ENCODE measurements at places on chromosomes 5 and 9.

DNA sequence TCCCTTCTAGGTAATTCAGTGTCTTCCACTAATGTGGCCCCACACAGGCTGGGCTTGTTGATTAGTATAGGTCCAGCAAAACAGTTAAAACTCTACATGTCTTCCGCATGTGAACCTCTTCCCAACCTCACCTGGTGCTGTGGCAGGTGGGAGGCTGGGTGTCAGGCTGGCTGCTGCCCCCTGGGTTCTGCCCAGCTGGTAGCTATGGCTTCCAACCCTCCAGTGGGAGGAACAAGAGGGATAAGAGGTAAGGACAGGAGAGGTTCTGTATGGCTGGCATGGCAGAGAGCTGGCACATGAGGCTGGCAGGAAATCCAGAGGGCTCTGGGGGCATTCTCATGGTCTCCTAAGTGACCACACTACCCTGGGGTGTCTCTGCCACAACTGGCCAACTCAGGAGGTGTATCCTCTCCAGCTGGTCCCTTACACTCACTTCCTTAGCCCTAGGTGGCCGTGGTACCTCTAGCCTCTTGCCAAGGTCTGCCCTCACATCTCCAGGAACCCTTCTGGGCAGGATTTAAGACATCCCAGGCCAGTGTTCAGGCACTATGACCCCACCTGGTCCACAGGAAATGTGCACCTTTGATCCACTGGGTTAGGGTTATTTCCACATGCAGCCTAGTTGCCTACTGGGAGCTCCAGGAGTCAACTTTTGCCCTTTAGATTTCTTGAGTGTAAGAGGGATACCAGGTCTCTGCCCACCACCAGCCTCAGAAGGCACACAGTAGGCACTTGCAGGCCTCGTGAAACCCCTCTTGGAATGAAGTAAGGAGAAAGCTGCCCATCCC, 41.7 kb downstream of the AHRR start:
- DNase-seq, result no peak

- no peak for DNase-seq
Observed at GRCh38 chr5:157918811-157919742, 60.1 kb upstream of the CLINT1 start.

DNA sequence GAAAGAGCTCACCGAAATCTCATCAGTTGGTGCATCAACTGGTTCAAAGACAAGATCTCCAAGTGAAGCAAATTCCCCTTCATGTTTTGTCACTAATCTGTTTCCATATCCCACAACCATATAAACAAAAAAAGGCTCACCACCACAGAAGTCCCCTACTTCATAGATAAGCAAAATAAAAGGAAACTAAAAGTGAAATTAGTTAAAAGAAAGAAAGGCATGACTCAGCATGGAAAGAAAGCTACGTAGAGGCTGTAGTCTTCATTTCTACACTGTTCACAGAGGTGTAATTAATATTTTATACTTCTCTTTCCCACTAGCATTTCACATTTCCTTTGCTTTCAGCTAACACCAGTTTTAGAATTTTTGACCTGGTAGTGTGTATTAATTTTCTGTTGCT, 208.0 kb downstream of the CYLC2 start:
- DNase-seq, result no peak

- DNase-seq, result no peak
Observed at GRCh38 chr9:114157516-114158176, 2.3 kb downstream of the COL27A1 start.

DNA sequence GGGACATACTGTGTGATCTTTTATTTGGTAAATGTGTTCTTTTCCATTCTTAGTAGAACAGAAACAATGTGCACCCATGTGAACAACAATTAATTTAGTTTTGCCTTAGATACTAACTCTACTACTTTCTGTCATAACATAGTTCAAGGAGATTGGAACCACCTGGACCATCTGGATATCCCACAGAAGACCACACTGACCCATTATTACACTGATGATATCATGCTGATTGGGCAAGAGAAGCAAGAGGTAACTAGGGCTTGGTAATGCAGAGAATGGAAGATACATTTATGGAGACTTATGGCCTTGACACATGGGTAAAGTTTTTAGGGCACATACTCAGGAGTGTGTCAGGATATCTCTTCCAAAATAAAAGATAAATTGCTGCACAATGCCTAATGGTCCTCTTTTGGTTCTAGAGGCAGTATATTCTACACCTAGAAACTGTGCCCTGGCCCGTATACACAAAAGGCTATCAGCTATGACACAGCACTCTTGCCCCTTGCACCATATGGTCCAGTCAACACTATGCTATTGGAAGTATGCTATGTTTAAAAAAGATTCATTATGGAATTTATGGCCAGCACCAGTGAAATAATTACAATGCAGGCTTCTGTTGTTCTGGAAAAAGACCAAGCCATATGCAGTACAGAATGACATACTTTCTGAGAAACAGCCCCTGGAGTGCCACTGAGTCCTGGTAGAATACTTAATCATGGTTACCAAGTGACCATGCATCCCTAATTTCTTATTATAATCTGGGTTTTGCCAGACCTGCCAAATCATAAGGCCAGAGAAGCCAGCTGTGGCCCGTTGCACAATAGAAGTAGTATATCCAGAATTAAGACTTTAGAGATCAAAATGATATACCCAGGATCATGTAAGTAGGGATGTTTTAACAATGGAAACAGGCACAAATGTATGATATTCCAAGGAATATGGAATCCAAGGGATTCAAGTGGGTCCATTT, 41.6 kb upstream of the MROH2B start:
- no peak for DNase-seq

DNA sequence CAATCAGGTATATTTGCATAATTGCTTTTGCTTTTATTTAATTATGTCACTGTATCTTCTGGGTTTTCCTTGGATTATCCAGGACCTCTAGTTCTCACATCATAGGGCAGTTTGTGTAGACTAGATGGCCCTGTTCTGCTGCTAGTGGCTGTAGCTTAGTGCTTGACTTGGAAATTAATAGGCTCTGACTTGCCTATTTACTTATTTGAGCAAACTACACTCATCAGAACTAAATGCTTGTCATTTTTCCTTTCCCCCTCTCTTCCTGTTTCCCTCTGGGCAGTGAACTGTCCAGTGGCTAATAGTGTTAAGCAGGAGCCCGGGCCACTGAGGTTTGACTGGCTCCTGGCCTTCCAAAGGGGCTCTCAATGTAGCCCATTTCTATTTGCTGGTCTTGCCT, 135.7 kb downstream of the MAN2A1 start:
- DNase-seq, result no peak

DNA sequence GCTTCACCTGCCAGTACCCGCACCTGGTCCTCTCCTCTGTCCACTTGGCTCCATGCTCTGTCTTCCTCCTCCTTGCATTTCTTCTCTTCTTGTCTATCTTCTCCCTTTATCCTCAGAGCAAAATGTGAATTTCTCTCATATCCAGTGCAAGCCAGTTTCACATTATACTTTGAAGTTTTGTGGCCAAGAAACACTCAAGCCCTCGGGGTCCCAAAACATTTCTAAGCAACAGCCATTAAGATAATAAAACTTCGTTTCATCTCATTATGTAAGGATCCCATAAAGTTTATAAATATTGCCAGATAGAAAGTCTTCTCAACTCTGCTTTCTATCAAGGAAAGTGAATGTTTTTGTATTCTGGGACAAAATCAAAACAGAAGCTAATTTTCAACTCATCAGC, 178.8 kb downstream of the SNX18 start:
- DNase-seq, result no peak

- no peak for DNase-seq
Observed at GRCh38 chr9:134358662-134359319, 32.5 kb downstream of the RXRA start.

GRCh38 chr5:52419357-52419756, 368.4 kb upstream of the ITGA1 start:
- no peak for DNase-seq

DNA sequence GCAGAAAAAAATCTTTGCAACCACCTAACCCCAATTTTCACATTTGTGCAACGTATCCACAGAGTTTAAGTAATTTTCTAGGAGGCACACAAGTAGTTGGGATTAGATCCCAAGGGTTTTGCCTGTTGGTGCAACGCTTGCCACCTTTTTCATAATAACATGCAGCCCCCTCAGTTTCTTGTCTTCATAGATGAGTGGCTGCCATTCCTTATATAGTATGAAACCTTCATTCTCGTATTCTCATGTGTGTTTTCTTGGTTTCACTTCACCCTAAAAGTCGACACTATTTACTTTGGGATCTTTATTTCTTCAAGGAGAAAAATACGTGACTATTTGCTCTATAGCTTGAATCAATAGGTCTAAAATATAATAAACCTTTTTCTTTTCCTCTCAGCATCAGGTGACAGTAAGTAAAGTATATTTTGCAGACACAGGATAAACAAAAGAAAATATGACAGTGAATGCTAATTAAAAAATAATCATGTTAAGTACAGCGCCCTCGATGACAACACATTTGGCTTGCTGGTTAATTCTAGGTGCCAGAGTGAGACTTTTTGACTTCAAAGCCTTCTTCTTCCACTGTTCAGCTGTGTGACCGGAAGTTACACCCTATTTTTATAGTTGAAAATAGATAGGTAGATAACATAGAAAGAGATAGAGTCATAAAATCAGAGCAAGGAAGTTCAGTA, 342.8 kb upstream of the CCNG1 start:
- DNase-seq, result no peak

DNA sequence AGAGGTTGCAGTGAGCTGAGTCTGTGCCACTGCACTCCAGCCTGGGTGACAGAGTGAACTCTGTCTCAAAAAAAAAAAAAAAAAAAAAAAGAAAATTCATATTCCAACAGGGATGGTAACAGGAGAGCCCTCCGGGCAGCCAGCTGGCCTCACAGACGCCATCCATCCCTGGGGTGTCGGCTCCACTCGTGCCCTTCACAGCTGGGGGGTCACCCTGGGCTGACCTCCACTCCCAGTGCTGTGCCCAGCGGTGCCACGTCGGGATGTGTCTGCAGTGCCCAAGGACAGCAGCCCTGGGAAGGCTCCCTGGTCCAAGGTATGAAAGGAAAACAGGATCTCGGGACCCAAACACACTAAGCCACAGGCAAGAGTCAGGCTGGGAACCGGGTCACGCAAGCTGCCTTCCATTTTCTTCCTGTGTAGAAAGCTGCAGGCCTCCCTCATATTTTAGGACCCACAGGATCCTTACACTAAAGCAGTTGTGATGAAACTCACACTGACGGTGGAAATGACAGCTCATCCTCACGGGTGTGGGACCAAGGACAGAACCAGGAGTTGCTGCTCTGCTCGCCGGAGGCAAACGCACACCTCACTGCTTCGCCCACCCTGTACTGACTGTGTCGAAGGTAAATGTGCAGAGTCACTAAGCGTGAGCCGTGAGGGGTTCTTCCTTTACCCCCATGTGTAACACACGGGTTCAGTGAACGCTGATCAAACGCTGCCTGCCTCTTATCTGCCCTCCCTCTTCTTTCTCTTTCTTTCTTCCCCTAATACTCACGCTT, 5.3 kb downstream of the SLC12A7 start:
- no peak for DNase-seq

DNA sequence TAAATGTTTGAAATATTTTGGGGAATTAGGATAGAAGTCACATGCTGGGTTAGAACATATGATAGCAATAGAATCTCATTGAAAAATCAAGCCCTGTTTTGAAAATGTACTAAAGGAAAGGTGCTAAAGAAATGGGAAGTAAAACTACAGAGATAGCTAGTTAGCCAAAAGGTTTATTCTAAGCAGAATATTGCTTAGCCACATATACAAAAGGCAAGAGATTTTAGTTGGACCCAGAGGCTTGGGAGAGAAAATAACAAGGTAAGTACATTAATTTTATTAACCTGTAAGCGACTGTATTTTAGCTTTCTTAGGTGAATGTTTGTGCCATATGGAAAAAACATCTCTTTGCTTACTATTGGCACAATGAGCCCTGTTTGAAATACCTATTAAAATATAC, 108.3 kb downstream of the RPS23 start:
- no peak for DNase-seq

- no peak for DNase-seq
Observed at GRCh38 chr9:37587521-37587920, 4.9 kb downstream of the TOMM5 start.

DNA sequence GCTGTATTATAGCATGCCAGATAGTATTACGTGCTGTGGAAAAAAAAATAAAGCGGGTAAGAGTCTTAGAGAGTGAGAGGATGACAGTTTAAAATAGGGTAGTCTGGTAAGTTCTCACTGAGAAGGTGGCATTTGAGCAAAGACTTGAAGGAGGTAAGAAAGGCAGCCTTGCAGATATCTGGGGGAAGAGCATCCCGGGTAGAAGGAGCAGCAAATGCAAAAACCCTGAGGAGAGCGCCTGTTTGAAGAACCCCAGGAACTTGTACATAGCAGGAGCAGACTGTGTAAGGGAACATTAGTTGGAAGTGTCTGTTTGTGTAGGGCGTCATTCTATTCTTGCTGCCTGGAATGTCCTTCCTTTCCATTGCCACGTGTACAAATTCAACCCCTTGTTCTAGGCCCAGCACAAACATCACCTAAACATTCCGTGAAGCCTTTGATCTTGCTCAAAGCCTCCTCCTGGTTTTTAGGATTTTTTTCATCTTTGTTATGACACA, 2.6 kb downstream of the AP3S1 start:
- no peak for DNase-seq
